Activated T-cell treated with anti-CD3 and anti-CD28 coated beads, Interleukin-2, amount 50 U/mL, for 24 hours (primary cell): ENCODE measurements at places on chromosomes 2 and 18.

DNA sequence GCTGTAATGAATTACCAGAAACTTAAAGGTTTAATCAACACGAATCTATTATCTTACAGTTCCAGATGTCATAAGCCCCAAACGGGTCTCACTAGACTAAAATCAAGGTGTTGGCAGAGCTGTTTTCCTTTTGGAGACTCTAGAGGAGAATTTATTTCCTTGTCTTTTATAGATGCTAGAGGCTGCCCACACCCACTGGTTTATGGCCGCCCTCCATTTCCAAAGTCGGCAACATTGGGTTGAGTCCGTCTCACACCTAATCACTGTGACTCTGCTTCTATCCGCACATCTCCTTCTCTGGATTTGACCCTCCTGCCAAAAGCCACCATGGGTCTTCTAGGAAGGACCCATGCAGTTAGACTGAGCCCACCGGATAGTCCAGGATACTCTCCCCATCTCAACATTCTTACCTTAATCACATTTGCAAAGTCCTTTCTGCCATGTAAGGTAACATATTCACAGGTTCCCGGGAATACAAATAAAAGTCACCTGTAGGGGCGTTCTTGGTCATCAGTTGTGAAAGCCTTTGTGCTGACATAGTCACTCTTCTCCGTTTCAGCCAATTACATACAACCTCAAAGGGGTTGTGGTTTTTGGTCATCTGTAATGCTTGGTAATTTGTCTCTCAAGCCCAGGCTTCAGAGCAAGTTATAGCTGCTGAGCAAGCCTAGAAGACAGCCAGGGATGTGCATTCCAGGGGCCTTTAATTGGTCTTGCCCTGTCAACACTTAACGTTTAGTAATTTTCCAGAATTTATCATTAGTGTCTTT, 179.4 kb downstream of the ANTXR1 start:
- no peak for DNase-seq

DNA sequence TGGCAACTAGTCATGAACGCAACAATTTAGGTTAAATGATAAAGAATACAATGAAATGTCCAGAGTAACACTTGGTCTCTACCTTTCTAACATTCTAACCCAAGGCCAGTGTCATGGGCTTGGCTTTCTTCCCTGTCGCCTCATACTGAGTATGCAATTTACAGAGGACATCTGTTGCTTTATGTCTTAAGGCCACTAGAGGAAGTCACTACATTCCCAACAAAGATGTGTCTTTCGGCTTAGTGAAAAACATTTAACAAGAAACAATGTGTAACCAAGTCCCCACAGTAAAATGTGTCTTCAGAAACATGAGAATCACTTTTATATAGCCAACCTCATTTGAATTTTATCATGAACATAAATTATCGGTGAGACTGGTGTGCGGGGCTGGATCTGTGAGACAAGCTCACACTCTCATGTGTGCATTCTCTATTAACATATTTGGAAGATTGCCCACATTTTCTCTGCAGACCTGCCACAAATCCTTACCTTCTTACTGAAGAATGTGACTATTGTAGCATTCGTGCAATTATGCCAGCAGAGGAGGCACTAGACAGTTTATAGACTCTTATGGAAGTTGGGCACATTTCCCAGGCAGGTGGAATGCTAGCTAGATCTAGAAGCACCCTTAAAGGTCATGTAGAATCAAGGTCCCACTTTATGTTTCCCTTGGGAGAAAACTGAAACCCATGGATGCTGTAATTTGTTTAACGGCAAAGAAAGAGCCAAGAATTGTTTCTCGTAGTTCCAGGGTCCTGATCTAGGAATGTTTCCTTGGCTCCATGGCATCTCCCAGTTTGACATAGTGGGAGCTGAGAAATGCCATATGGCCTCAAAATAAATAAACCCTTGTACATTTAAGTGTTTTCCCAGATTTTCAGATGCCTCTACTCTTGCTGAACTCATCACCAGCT, 101.8 kb downstream of the CD226 start:
- DNase-seq, result no peak

GRCh38 chr2:19772981-19773380, 128.8 kb downstream of the TTC32 start:
- DNase-seq, result no peak

- no peak for DNase-seq
Observed at GRCh38 chr2:212669761-212670160, 131.2 kb upstream of the ERBB4 start.

DNA sequence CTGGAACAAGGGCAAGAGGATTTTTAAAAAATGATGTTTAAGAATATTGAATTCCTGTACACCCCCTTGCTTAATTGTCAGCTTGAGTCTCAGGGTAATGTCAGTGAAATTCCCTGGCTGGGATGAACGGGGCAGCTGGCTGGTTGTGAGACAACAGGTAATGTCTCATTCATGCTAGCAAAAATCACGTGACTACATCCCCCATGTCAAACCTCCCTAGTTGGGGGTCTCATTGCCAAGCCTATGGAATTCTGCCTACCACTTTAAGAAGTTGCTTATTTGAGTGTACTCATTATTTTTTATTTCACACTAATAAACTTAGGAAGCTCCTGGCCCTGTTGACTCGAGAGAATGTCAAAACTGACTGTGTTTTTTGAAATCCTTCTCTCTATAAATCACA, 218.3 kb downstream of the ICOS start:
- no peak for DNase-seq

DNA sequence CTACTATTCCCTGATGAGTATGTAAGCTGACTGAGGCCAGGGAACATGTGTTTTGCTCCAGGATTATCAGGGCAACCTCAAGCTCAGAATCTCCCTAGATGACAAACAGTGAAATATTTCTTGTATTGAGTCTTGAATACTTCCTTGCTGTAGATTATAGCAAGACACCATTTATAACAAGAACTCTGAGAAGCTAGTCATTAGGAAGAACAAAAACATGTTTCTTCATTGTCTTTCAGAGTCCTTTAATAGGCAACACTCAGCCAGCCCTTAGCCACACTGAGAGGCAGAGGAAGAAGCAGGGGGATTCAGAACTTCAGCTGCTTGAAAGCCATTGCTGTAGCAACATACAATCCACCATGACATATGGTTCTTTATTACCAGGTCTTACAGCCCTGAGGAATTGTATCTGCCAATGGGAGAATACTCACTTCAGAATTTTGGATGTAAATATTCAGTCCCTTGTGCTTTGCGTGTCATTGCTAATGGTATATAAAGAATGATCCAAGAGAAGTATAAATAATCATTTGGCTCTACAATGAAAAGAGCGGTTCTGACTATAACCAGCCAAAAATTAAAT, 117.5 kb upstream of the NCKAP5 start:
- no peak for DNase-seq

GRCh38 chr18:7856733-7857132, 289.6 kb downstream of the PTPRM start:
- no peak for DNase-seq

GRCh38 chr2:112787729-112788393, 3.6 kb upstream of the IL1A start:
- no peak for DNase-seq

- DNase-seq, result no peak
Observed at GRCh38 chr2:207241198-207241597, 75.5 kb upstream of the KLF7 start.

DNA sequence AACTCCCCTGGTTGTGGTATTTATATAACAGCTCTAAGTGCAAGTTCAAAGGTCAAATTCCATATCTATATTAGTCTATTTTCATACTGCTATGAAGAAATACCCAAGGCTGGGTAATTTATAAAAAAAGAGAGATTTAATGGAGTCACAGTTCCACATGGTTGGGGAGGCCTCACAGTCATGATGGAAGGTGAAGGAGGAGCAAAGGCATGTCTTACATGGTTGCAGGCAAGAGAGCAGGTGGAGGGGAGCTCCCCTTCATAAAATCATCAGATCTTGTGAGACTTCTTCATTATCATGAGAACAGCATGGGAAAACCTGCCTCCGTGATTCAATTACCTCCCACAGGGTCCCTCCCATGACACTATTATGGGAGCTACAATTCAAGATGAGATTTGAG, 179.6 kb upstream of the FBXO11 start:
- no peak for DNase-seq

GRCh38 chr18:22031611-22032010, 137.8 kb upstream of the GATA6 start:
- DNase-seq, result no peak

DNA sequence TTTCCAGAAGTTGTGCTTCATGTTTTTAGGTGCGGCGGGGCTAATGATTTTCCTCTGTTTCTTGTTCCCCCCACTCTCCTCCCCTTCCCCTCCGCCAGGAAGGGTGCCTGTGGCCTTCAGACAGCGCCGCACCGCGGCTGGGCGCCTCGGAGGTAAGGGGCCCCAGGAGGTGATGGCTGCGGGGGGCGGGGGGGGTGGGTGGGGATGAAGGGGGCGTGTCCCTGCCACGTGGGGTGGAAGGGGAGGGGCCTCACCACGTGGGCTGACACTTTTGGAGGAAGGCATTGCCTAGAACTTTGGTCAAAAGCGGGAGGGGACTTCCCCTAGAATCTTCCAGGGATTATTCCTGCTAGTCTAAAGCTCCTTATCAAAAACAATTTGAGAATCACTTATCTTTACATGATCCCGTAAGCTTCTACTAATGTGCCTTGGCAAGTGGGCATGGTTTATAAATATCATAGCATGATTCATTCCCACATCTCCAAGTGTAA, 83.1 kb downstream of the FAM210A start:
- DNase-seq, result no peak

- DNase-seq, result no peak
Observed at GRCh38 chr2:74585406-74586185, 31.1 kb downstream of the DOK1 start.

- no peak for DNase-seq
Observed at GRCh38 chr2:18178736-18179349, 300.4 kb downstream of the KCNS3 start.

GRCh38 chr2:239462671-239463506, 62.1 kb upstream of the HDAC4 start:
- peak; percentile 9 for DNase-seq

DNA sequence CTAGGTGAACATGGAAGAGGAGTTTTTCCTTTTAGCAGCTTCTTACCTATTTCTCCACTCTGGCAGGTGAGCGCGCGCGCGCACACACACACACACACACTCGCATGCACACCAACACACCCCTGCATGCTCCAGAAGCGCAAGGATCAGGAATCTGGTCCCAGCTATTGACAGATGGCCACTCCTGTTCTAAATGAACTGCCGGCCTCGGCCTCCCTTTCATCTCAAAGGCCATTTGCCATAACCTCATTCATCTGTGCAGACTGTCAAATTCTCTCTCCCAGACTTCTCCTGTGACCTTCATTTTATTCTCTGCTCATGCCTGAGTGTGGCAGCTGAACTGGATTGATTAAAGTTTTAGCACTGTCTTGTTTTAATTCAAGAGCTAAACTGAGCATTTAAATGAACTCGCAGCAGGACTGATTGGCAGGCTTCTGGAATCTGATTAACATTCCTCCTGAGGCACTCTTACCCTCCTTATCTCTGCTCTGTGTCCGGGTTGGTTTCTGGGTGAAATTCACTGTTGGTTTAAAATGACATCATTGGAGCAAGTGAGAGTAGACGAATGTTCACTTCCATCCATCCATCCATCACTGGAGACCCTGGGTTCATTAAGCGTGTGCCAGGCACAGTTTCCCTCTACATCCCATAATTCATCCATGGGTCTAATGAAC, 58.8 kb downstream of the FECH start:
- DNase-seq, result no peak

DNA sequence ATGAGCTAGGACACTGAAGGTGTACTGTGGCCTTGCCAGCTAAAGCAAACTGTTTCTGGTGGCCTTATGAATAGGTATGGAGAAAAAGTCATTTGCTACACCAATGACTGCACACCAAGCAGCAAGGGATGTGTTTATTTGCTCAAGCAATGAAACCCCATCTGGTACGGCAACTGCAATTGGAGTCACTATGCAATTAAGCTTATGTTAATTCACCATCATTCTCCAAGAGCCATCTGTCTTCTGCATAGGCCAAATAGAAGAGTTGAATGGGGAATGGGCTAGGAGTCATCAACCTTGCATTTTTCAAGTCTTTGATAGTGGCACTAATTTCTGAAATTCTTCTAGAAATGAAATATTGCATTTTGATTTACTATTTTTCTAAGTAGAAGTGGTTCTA, 372.0 kb downstream of the KCNJ3 start:
- DNase-seq, result no peak

- DNase-seq, result no peak
Observed at GRCh38 chr2:187842978-187843847, 289.0 kb upstream of the TFPI start.

- DNase-seq, result no peak
Observed at GRCh38 chr2:137935591-137935990, 28.7 kb upstream of the HNMT start.

DNA sequence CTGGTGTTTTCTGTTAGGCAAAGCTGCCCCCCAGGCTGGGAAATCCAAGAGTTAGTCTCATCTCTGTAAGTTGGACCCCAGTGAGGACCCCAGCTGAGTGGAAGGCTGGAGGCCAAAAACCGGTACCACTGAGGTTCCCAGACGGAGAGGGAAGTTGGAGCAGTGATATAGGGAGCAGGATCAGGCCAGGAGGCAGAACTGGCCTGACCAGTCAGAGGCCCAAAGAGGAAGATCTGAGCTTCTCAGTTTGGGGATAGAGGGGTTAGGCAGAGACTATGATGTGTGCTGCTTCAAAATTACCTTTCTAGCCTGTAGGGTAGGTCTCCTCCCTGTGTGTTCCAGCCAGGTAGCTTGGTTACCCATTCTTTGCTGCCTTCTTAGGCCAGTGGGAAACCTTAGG, 4.6 kb upstream of the RNF181 start:
- no peak for DNase-seq

- peak; percentile 65 for DNase-seq
Observed at GRCh38 chr2:25341011-25341727, 556 bp downstream of the DNMT3A start.

DNA sequence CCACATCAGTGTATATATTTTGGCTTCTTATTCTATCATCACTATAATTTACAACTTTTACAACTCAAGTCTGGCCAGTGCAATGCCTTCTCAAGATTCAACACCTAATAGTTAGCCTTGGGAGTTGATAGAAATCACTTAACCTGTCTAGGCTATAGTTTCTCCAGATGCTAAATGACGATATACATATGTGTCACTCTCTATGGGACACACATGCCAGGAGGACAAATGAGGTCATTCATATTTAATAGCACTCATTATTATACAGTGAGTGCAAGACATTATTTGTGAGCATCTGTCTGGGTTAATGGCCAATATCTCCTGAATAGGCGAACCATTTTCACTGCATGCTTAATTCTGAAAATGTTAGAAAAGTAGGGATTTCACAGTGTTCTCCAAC, 89.8 kb downstream of the ALK start:
- DNase-seq, result no peak

DNA sequence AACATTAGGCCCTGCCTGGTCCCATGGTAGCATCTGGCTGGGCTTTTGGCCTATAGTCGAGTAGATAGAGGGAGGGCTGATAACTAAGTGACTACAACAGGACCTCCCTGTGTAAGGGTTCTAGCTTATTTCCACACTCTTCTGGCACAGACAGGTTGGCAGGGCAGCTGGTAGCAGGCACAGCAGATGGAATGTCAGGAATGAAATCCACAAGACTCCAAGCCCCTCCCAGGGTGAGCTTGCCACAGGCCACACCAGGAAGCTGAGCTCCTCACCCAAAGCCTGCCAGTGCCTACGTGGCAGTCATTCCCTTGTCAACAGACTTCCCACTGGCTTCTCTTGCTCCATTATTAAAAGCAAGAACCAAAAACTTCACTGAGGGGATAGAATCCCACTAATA, 20.7 kb upstream of the C1QL2 start:
- DNase-seq, result no peak
